ENCODE measurements at places on chromosomes 1 and 21.
A peak's percentile ranks its signal among the peaks of the same experiment; 100 is the strongest.

GRCh38 chr1:244449936-244450508, 1.7 kb downstream of the ADSS2 start:
- no peak for DNase-seq

GRCh38 chr1:29320156-29320940, 84.0 kb downstream of the PTPRU start:
- no peak for DNase-seq

GRCh38 chr21:30942192-30942591, 60.8 kb upstream of the KRTAP11-1 start:
- DNase-seq = no peak

- DNase-seq = no peak
Observed at GRCh38 chr1:78236716-78237115, 190.9 kb downstream of the GIPC2 start.

DNA sequence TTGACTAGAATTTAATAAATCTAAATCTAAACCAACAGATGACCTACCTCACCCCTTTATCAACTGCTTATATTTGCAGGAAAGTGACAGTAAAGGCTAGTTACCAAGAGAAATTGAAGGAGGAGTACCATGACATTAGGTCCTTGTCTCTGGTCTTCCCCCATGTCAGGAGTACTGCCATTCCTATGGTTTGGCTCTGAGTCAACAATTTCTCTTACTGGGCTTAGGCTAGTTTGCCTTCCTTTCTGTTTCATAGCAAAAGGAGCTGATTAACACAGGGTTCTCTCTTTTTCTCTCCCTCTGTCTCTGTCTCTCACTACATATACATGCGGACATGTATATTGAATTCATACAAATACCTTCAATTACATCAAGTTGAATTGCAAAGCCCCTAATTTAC, 579.9 kb downstream of the DPYD start:
- no peak for DNase-seq

- peak; percentile 17 for DNase-seq
Observed at GRCh38 chr1:21937372-21938121, 437 bp upstream of the HSPG2 start.

- DNase-seq = peak; percentile 4
Observed at GRCh38 chr1:84936116-84936810, 43.3 kb upstream of the LPAR3 start.

DNA sequence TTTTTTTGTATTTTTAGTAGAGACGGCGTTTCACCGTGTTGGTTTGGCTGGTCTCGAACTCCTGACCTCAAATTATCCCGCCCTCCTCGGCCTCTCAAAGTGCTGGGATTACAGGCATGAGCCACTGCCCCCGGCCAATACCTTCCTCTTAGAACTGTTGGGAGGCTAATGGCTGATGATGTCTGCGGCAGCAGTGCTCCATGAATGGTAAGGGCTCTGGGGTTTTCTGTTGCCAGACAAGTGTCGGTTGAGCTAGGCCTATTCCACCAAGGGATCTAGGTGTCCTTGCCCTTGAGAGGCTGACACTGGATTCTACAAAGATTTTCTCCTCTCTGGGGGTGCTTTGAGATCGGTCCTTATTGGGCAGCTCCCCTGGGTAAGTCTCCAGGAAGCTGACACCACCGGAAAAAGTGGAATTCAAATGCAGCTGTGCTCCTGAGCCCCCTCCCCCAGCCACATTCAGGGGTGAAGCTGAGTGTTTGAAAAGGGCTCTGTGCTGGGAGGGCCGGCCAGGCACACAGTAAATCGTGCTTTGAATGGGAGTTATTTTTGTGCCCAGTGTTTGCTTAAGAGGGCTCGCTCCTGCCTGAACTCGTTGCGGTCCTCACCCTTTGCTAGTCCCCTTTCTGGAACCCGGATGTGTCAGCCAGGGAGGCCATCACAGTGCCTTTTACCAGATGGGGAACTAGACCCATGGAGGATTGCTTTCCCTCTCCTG, 5.2 kb downstream of the SOX13 start:
- no peak for DNase-seq

- no peak for DNase-seq
Observed at GRCh38 chr1:192810253-192810880, 1.5 kb downstream of the RGS2 start.

- DNase-seq = no peak
Observed at GRCh38 chr1:186146974-186147373, 228.1 kb downstream of the TPR start.

DNA sequence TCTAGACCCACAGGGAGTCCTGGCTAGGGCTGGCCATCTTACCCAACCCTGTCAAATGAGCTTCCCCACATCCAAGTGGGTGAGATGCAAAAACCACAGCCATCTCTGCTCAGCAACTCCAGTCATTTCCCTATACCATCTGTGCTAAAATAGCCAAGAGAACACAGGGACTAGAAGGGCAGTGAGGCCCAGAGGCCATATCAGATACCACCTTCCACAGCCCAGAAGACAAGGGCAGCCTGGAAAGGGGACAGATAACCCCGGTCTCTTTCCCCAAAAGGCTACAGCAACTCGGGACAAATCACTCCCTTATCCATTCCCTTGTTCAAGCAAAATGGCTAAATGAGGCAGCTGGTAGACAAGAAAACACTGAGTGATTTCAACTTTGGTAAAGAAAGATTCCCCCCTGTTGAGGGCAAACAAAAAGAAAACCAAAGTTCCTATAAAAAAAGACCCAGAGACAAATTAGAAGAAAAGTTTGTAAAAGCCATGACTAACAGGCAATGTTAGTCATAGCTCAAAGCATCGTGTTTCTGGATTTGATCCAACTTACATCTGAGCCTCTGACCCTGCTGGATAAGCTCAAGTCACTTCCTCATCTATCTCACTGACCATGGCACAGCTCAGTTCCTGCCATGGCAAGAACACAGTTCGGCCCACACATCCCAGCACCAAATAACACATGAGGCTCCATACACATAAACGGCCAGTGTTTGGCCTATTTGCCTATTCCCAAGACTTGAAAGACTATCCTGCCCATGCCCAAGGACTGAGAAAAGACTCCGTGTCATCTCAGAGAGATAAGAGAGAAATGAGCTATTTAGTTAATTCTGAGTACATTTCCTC, 3.1 kb downstream of the LAMB3 start:
- no peak for DNase-seq

DNA sequence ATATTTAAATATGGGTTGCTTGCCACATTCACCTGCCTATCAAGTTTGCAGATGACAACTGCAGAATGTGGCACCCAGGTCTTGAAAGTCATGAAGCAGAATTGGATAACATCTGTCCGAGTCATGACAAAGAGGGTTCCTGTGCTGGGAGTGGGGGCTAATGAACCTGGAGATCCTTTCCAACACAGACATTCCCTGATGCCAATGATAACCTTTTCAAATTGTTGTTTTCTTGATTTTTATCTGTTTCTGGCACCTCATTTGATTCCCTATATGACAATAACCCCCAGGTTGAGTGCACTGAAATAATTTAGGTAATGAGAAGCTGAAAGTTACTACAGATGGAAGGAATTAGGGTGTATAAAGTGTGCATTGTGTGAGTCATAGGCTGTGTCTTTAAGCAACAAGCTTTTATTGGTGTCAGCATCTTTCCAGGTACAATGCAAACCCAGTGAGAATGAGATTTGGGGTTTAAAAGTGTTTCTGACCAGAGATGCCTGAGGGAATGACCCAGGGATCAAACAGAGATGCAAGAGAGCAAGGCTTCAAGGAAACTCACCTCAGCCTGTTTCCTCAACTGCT, 32.0 kb upstream of the IL10 start:
- no peak for DNase-seq

GRCh38 chr1:209526137-209526536, 57.4 kb upstream of the CAMK1G start:
- no peak for DNase-seq

Measured in stimulated activated CD8-positive, alpha-beta memory T cell treated with anti-CD3 and anti-CD28 coated beads, Interleukin-7, amount 100 ng/mL, for 4 hours (primary cell).